ENCODE measurements at places on chromosomes 5 and 9. TPM values are rescaled to one million over a fixed set of nuclear protein-coding genes. Genes with fewer than 3 reads are reported as not detected.

The RNF180 gene
- total RNA-seq, result 55.3 TPM

DNA sequence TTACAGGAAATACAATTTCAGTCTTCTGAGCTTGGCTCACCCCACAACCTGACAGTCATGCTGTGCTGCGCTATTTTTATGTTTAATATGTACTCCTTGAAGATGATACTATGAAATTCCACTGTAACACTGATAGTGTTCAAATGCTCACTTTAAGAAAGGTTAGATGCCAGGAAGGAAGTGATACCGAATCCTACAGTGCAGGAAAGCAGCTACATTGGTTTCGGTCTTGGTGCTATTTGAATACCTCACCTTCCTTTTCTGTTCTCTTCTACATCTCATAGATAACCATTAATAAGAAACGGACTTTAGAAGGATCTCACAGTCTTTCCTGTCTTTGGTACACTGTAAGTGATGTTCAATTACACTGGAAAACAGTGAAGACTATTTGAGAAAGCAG lies 117.6 kb downstream of the SEMA5A start:
- no peak for DNase-seq

GRCh38 chr5:77758141-77758938 lies 17.8 kb downstream of the TBCA start:
- DNase-seq, result no peak

- DNase-seq, result no peak
Measured at GRCh38 chr5:56585999-56586691, 229.2 kb upstream of the MAP3K1 start.

- peak; percentile 51 for DNase-seq
Measured at GRCh38 chr9:117737721-117738226, 33.6 kb downstream of the TLR4 start.

GRCh38 chr5:113678924-113679575 lies 165.6 kb downstream of the YTHDC2 start:
- peak; percentile 61 for DNase-seq

GRCh38 chr5:180832638-180833068 lies 28.4 kb downstream of the ZFP62 start:
- no peak for DNase-seq

GRCh38 chr5:68658810-68659372 lies 434.9 kb upstream of the SLC30A5 start:
- no peak for DNase-seq

- DNase-seq, result no peak
Measured at GRCh38 chr5:1262381-1262780, 32.5 kb downstream of the TERT start.

DNA sequence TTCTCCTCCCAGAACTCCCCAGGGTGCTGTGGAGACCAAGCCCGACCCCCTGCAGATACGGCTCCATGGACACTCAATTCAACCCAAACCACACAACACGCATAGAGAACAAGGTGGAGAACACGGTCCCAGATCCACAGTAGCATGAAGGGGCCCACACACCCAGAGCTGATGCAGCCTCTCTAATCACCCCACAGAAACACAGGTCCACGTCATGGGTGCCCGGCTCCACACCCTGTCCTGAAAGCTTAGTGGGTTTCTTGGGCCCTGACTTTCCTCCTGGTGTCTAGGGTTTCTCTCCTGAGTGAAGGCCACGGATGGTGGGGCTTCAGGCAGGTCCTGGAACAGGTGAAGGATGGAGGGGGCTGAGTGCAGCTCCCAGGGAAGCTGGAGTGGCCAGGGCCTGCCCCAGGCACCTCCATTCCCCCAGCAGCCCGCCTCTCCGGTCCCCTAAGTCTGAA lies 1.5 kb upstream of the SLC23A1 start:
- DNase-seq, result no peak

The DDX4 gene
- total RNA-seq, result 0.09 TPM

The CERCAM gene
- 11.5 TPM for total RNA-seq

The PCDHGA10 gene
- total RNA-seq, result 21.4 TPM

The FAM193B gene
- 35.9 TPM for total RNA-seq

The PTGDS gene
- total RNA-seq, result 67.5 TPM

The NNT gene
- 122 TPM for total RNA-seq

The UNC13B gene
- 21.1 TPM for total RNA-seq

The IRX2 gene
- total RNA-seq, result 17.6 TPM

The FRRS1L gene
- 108 TPM for total RNA-seq

The ENTPD2 gene
- total RNA-seq, result 0.45 TPM

GRCh38 chr5:83368835-83369234 lies 102.7 kb upstream of the VCAN start:
- no peak for DNase-seq

DNA sequence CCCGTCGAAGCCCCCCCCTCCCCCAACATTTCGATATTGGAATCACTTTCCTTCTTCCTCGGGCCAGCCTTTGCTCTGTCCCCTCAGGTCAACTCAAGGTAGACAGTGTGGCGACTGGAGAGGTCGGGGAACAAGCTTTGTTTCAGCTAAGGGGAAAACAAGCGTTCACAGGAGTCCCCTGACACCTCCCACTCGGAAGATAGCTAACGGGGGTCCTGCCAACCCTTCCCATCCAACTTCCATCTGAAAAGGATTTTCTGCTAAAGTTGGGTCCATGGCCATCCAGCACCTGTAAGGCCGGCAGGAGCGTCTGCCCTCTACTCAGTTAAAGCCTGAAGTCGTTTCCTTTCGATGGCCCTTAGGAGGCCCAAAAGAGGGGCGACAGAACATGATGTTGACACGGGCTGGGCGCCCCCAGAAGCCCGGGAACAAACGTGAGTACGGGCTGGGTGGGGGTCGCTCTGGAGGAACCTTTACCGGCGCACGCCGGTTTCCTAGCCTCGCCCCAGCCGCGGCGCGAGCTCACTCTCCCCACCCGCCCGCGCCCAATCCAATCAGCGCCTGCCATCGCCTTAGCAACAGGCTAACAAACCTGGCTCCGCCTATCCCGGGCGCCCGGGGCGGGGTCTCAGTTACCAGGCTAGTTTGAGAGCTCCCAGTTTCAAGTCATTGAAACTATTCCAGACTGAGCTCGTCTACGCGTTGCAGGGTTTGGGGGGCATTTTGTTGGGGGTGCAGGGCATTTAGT lies 2.5 kb downstream of the ARRDC3 start:
- peak; percentile 95 for DNase-seq

- no peak for DNase-seq
Measured at GRCh38 chr9:121226175-121226574, 24.5 kb upstream of the RAB14 start.

The HK3 gene
- 0.82 TPM for total RNA-seq

The SLC6A7 gene
- total RNA-seq, result 5.9 TPM

GRCh38 chr9:96232539-96233241 lies 69.3 kb downstream of the HSD17B3 start:
- peak; percentile 66 for DNase-seq

The OR2Y1 gene
- not detected for total RNA-seq

- DNase-seq, result no peak
Measured at GRCh38 chr5:160539431-160539830, 117.8 kb downstream of the PTTG1 start.

The CDH9 gene
- total RNA-seq, result 16.0 TPM

GRCh38 chr9:134412298-134412711 lies 86.0 kb downstream of the RXRA start:
- DNase-seq, result no peak

DNA sequence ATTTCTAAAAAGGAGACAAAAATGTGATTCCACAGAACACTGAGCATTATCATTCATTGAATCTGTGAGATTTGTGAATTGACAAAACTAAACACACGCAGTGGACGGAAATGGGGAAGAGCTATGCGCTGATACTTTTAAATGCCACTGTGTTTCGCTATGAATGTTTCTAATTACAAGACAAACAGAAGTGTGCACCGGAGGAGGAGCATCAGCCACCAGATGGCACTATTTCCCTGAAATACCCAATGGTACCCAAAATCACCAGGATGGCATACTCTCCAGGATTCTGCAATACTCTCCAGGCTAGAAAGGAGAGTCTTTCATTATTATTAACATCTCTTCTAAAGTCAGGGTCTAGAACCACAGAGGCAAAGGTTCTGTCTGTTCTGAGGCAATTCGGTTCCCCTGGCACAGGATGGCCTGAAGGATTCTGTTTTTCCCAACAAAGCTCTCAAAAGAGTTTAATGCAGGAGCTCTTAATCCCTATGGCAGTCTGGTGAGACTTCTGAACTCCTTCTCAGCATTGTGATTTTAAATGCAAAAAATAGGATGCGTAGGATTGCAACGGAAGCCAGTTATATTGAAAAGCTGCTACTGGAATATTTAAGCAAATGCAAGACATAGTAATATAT lies 13.8 kb upstream of the PUM3 start:
- DNase-seq, result peak; percentile 80

GRCh38 chr9:88775559-88775958 lies 215.7 kb upstream of the S1PR3 start:
- DNase-seq, result no peak

GRCh38 chr5:95422838-95423237 lies 31.7 kb downstream of the FAM81B start:
- no peak for DNase-seq

DNA sequence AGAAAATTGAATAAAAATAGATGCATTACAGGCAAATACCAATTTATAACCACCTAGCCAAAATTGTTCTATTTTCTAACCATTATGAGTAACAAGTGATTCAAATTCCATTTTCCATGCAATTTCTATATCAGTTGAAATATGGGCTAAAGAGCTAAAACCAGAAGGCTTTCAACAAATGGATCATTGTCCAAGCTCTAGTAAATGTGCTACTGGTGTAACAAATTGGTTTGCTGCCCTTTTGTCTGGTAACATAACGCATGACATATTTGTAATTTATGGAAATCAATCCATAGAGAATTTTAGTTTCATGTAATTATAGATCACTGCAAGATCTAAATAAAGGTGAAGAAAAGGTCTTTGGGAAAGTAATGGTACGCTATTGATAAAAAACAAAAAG lies 708.0 kb upstream of the GRAMD2B start:
- DNase-seq, result no peak

All from cerebellum (tissue), 4 donors.